ENCODE measurements at places on chromosomes 11 and 22.
A peak's percentile ranks its signal among the peaks of the same experiment; 100 is the strongest.

DNA sequence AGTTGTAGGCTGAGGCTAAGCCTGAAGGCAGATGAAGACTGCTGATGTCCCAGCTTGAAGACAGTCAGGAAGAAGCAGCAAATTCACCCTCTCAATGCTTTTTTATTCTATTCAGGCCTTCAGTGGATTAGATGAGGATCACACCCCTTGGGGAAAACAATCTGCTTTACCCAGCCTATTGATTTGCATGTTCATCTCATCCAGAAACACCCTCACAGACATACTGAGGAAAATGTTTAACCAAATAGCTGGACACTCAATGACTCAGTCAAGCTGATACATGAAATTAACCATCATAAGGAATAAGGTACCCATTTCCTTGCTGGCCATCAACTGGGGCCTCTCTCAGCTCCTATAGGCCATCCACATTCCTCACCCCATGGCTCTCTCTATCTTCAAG, 549.9 kb upstream of the CCDC90B start:
- DNase-seq: no peak

- DNase-seq: no peak
Measured at GRCh38 chr11:78961247-78961646, 386.6 kb upstream of the NARS2 start.

DNA sequence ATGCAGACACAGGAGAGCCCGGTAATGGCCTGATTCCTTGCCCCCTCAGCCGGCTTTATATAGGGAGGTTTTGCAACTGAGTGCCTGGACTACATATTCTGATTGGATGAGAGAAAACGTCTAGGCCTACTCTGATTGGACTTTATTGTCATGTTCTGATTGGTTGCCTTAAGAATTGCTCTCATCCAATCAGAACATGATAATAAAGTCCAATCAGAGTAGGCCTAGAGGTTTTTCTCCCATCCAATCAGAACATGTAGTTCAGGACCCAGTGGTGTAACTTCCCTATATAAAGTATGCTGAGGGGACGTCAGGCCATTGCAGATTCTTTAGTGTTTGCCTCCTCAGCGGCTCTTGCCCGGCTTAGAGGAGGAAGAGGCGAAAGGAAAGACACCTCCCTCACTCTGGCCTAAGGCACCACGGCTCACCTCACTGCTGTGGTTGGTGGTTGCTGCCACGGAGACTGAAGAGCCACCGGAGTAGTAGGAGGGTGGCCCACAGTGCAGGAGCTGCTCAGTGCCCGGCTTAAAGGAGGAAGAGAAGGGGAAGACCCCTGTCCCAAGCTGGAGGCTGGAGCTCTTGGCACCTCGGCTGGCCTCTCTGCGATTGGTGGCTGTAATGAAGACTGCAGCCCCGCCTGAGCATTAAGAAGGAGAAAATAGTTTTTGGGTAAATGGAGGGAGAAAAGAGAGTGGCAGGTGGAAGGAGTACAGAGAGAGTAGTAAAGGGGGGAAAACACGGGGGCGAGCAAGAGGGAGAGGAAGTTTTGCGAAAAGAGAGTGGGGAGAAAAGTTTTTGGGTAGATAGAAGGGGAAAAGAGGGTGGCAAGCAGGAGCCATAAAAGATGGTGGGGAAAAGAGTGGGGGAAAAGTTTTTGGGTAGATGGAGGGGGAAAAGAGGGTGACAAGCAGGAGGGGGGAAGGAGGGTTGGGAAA, 116.7 kb upstream of the SERPIND1 start:
- no peak for DNase-seq

GRCh38 chr11:19121646-19122045, 4.7 kb downstream of the ZDHHC13 start:
- DNase-seq: no peak

DNA sequence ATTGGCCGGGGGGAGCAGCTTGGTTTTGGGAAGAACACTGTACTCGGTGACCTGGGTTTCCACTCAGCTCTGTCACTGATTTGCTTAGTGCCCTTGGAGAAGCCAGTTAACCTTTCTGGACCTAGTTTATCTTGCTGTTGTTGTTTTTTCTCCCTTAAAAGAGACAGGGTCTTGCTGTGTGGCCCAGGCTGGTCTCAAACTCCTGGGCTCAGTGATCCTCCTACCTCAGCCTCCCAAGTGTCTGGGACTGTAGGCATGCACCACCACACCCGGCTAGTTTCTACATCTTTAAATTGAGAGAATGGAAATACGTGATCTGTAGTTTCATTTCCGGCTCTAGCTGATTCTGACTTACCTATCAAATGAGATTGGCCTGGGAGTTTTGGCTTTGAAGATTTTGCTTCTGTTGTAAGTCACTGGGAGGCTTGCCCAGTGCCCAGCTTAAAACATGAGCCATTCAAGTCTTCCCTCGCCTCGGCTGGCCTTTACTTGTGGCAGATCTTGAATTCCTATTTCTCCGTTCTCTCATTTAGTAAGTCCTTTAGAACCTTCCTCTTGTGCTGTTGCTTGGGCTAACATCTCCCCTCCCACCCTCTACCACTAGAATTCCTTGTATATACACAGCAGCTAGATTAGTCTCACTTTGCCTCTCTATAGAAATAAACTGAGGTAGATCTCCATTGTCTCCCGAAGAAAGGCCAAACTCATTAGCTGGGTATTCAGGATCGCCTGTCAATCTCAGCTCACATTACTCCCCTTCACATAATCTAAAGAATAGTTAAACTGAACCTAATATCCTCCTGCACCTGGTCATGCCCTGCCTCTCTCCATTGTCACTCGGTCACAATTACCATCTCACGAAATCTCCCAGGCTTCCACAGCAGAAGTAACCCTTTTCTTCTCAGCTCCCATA, 87.7 kb upstream of the SLC25A18 start:
- DNase-seq: no peak

- DNase-seq: no peak
Measured at GRCh38 chr22:18990355-18991137, 54.5 kb upstream of the PRODH start.

DNA sequence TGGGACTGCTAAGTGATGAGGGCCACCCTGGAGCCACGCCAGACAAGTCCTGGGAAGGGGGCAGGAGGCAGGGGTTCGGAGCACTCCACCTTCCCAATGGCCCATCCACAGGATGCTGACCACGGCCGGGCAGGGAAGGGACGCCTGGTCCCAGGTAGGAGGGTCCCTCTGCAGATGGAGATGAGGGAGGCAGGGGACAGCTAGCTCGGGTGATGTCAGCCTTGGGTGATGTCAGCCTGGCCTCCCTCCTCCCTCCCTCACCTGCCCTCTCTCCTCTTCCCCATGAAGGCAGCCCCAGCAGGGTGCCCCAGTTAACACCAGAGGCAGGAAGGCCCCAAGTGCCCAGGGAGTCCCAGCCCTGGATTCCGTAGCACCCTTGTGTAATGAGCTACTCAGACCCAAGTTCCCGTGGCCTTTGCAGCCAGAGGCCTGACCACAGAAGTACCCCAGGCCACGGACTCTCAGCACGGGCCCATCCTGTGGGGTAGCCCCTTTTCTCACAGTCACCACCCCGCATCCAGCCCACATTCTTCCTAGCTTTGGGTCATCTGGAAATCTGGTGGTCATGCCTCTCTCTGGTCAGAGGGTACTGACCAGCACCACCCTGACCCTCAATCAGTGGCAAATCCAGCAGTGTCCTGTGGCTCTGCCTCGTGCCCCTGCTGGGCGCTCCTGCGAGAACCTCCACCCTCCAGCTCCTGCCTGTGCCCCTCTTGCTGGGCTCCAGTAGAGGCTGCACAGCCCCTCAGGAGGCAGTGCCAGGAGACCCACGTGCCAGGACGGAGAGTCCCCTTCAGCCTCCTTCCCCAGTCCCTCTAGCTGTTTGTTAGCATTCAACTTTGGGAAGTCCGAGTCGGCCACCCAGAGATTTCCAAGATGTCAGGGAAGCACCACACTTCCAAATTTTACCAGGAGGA, 47.4 kb downstream of the SHANK2 start:
- DNase-seq: no peak

DNA sequence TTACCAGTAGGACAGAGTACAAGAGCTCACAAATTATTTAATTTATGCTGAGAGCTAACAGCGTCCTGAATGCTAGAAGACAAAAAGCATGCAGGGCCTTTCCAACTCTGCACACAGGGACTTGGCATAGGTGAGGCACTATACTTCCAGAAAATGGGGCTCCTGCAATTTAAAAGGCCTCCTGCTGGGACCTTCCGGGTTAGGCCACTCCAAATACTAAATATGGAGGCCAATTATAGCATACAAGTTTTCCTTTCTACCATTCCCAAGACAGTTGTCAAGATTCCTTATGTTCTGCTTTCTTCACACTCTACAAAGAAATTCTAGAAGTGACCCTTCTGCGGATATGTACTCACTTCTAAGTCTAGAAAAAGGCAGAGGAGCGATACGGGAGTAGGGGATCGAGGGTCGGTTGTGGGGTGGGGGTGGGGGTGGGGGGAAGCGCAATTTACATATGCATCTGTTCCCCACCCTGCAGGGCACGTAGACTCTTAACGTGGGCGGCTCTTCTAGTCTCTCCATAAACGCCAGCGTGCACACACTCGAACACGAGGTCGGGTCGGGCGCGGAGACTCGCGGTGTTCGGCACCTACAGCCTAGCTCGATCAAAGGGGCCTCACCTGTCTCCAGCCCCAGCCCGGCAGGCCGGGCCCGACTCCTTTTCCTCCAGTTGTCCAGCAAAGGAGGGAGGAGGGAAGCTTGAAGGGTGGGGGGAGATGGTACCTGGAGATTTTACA, 728 bp downstream of the DCUN1D5 start:
- DNase-seq: no peak

GRCh38 chr11:6646918-6647679, 8.5 kb downstream of the DCHS1 start:
- peak; percentile 31 for DNase-seq

DNA sequence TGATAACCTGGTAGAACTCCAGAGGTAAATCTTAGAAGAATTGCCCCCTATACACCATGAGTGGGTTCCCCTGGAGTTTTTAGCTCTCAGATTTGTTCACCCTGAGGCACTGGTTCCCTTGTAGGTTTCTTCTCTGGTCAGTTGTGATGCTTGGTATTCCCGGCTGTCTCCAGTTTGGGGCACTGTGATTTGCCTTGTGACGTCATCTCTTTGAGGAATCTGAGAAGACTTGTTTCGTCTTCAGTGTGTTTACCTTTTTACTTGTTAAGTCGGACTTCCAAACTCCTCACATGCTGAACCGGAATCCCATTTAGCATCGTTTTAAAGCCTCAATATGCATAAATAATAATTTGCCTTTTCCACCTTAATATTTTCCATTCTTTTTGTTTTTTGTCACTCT, 54.4 kb downstream of the CECR2 start:
- no peak for DNase-seq

- no peak for DNase-seq
Measured at GRCh38 chr22:20964799-20965103, 2.3 kb upstream of the AIFM3 start.

GRCh38 chr11:95937358-95937757, 13.5 kb upstream of the MTMR2 start:
- DNase-seq: no peak

GRCh38 chr22:42553475-42554361, at the start of gene SERHL2:
Gene SERHL2 (plus strand): TSS chr22:42553956. CDS start chr22:42554021, 65 bp downstream.
- peak; percentile 19 for DNase-seq

- no peak for DNase-seq
Measured at GRCh38 chr22:23670378-23671295, 20.2 kb upstream of the RGL4 start.

DNA sequence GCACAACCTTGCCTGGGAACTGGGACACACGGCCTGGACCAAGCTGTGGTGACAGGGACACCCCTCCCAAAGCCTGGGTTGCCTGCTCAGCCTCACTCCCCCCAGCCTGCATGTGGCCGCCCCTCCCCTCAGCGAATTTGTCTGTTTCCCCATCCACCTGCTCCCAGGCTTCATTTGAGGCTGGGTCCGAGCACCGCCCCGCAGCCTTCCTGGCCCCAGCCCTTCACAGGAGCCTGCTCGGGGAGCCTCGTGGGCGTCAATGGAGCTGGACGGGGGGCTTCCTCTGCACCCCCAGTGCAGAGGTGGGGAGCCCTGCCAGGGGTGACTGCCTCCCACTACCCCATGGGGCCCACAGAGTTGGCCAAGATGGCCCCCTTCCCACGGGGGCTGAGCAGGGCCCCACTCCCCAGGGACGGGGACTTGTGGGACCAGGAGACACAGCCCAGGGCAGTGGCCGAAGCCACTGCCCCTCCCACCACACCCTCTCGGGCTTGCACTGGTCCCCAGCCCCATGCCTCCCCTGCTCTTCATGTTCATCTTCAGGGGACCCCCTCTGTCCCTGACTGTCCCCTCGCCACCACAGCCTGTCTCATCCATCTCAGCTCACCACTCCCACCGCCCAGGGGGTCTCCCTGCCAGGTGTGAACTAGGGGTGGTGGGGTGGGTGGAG, 91.7 kb downstream of the WNT7B start:
- no peak for DNase-seq

DNA sequence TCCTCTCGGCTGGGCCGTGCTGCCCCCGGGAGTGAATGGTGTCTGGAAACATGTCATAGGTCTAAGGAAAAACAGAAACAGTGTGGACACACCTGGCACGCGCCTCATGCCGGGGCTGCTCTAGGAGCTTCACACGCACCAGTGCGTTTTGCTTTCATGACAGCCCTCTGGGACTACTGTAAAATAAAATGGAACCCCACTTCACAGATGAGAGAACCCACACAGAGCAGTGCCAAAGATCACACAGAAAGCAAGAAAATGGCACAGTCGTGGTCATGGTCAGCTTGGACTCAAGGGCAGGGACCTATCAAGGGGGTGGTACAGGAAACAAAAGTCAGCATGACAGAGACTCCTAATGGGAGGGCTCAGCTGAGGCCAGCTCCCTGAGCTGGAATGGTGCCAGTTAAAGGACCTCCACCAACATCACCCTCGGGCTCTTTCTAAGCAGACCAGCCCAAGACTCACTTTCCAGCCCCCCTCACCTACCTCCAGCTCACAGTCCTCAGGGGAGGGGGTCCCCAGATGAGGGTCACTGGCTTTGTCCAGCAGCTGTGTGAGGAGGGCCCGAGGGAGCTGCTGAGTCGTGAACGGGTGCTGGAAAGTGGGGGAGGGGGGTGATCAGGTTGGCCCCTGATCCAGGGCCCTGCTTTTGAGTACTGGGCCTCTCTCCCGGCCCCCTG, 3.3 kb downstream of the MAP4K2 start:
- no peak for DNase-seq

GRCh38 chr22:48685767-48686166, 1141.9 kb downstream of the BRD1 start:
- no peak for DNase-seq

GRCh38 chr11:7341551-7341950, 89.8 kb downstream of the SYT9 start:
- DNase-seq: no peak

GRCh38 chr11:20102397-20102796, 57.9 kb downstream of the DBX1 start:
- DNase-seq: no peak
